ENCODE measurements at places on chromosomes 7 and 10. TPM values are rescaled to one million over a fixed set of nuclear protein-coding genes. Genes with fewer than 3 reads are reported as not detected.

STK31 gene
- 1.6 TPM for total RNA-seq

ADAM22 gene
- 5.9 TPM for total RNA-seq

DNA sequence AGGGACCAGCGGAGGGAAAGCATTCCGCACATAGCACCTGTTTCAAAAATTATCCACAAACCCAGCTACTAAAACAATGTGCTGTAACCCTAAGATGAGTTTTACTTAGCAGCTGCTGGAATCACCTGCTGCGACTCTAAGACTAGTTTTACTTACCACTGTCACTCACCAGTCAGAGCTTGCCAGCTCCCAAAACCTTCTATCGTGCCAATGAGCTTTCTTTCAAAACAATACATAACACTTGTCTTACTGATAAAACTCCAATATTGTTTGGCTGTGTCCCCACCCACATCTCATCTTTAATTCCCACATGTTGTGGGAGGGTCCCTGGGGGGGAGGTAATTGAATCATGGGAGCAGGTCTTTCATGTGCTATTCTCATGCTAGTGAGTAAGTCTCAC lies 18.4 kb downstream of the ST8SIA6 start:
- no peak overlapping the region for H3K4me3 ChIP-seq
- no peaks in the 10 kb centered on the region for H3K27me3 ChIP-seq
- H3K36me3 ChIP-seq: no peaks in the 10 kb centered on the region
- H3K4me1 ChIP-seq: no peaks in the 10 kb centered on the region
- no peak for DNase-seq

DNA sequence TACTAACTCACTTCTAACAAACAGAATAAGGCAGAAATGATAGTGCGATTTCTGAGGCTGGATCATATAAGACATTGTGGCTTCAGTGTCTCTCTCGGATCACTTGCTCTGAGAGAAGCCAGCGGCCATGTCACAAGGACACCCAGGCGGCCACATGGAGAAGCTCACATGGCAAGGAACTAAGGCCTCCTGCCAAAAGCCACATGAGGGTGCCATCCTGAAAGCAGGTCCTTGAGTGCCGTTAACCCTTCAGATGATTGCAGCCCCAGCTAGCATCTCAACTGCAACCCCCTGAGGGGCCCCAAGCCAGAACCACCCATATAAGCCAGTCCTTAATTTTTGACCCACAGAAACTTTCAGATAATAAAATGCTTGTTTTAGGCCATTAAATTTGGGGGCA lies 6.9 kb upstream of the VDAC2 start:
- H3K36me3 ChIP-seq: no peaks in the 10 kb centered on the region
- H3K27ac ChIP-seq: no peak overlapping the region
- H3K27me3 ChIP-seq: no peaks in the 10 kb centered on the region
- no peak for DNase-seq

ZNF804B gene
- not detected for total RNA-seq
